ENCODE measurements at places on chromosomes 13 and 19. TPM values are rescaled to one million over a fixed set of nuclear protein-coding genes. Genes with fewer than 3 reads are reported as not detected.

GRCh38 chr13:97967948-97968347 is 14.5 kb downstream of the IPO5 start:
- DNase-seq: no peak

GRCh38 chr19:36771261-36772231 is 1.1 kb downstream of the ZNF850 start:
- peak; percentile 78 for DNase-seq

DNA sequence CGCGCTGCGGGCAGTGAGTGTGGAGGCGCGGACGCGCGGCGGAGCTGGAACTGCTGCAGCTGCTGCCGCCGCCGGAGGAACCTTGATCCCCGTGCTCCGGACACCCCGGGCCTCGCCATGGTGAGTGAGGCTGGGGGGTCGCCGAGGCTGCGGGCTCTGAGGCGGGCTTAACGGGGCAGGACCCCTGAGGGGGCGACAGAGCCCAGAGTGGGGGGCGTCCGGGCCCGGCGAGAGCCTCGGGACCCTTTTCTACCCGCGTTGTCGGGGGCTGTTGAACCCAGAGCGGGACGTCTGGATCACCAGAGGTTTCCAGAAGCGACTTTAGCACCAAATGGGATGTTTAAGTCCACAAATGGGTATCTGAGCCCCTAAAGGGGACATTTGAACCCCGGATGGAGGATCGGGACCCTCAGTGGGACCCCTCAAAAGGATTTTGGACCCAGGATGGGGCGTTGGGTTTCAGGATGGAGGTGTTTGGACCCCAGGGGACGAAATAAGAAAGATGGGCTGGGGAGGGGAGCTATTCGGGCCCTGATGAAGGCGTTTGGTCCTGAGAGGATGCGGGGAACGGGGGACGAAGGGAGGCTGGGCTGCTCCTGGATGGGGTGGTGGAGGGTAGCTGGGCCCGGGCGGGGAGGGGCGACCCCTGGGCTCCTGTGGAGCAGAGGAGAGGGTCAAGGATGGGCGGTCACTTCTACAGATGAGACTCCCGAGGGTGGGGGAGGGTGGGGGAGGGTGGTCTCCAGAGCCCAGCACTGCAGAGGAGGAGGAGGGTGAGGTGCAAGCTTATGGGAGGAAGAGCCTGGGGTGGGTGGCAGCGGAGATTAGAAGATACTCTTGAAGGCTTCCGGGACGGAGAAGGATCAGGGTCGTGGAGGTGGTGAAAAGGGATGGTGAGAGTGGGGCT is at the start of gene CALM3:
CALM3 (plus strand) TSS at position 13 of the 907 bp plus-strand sequence; CDS start at position 118, 105 bp downstream.
- DNase-seq: no peak

GRCh38 chr13:98519976-98520375 is 56.9 kb downstream of the STK24 start:
- DNase-seq: no peak

DNA sequence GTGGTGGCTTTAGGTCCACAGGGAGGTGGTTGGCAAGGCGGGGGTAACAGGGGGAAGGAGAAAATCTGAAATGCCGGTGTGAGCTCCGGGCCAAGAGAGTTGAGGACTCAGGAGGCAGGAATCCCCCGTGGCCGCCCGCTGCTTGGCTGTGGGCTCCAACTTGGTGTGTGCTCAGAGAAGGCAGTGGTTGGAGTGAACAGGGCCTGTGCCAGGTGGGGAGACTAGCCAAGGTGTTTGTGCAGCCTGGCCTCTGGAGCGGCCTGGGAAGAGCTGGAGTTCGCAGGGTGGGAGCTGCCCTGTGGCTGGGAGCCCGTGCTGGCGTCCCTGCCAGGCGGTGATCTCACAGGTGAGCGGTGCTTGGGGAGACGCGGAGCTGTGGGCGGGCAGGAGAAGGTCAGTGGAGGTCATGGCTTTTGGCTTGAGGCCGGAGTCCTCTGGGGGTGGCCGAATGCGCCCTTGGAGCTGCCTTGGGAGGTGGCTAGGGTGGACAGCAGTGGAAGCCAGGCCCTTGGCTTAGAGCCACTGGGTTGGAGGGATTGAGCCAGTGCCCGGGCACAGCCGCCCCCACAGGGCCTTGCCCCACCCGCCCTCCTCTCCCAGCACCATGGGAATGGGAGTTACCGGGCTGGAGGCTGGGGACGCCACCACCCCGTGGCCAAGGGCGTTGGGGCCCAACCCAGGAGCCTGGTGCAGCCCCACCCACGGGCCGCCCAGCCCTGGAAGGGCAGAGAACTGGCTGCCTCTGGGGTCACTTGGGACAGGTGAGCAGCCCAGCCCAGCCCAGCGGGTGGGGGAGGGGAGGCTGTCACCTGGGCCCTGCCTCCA is 7.1 kb upstream of the CIRBP start:
- DNase-seq: peak; percentile 60

- peak; percentile 32 for DNase-seq
Measured at GRCh38 chr19:6800991-6801484, 28.5 kb downstream of the VAV1 start.

DNA sequence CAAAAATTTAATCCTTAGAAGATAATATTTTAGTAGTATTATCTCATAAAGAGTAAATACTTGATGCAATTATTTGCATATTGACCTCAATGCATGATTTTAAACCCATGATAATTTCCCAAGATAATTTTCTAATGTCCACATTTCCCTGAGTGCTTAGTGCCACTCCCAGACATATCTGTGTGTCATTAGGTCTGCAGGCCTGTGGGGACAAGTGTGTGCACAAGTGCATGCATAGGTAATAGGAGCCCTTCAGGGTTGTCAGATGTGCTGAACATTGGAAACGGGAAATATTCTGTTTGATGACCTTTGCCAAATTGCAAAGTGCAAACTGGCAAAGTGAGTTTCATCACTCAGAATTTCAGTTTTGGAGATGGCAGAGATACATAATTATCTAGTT is 369.9 kb downstream of the KLF5 start:
- DNase-seq: no peak

- no peak for DNase-seq
Measured at GRCh38 chr19:17615889-17616685, 60.6 kb downstream of the COLGALT1 start.

- DNase-seq: no peak
Measured at GRCh38 chr19:50646074-50646807, 3.0 kb upstream of the C19orf81 start.

- DNase-seq: no peak
Measured at GRCh38 chr13:75319254-75319653, 162.7 kb downstream of the TBC1D4 start.

GRCh38 chr13:31048521-31048920 is 113.2 kb downstream of the HSPH1 start:
- DNase-seq: no peak

GRCh38 chr13:79833991-79834390 is 353.0 kb downstream of the NDFIP2 start:
- DNase-seq: no peak

DNA sequence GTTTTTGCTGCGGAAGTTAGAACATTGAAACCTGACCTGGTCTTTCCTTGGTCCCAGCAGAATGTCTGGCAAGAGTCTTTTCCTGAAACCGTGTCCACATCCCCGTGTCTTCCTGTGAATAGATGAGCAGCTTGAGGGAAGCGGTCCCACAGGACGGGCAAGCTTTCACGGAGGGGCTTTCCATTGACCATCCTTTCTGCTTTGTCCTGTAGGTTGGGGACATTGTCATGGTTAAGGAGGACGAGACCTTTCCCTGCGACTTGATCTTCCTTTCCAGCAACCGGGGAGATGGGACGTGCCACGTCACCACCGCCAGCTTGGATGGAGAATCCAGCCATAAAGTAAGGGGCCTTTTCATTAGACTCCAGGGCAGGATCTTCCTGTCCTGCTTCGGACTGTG is 126.0 kb downstream of the ATP11A start:
- DNase-seq: no peak

GRCh38 chr19:47022140-47022536 is 2.5 kb downstream of the NPAS1 start:
- DNase-seq: no peak

The KCNJ14 gene
- 1.1 TPM for total RNA-seq

The CCDC169 gene
- 0.30 TPM for total RNA-seq

The IGLON5 gene
- total RNA-seq: 0.18 TPM

The NOTCH3 gene
- total RNA-seq: 0.02 TPM

The RXFP2 gene
- not detected for total RNA-seq
